ENCODE measurements at places on chromosomes 13 and 19. TPM values are rescaled to one million over a fixed set of nuclear protein-coding genes. Genes with fewer than 3 reads are reported as not detected.

DNA sequence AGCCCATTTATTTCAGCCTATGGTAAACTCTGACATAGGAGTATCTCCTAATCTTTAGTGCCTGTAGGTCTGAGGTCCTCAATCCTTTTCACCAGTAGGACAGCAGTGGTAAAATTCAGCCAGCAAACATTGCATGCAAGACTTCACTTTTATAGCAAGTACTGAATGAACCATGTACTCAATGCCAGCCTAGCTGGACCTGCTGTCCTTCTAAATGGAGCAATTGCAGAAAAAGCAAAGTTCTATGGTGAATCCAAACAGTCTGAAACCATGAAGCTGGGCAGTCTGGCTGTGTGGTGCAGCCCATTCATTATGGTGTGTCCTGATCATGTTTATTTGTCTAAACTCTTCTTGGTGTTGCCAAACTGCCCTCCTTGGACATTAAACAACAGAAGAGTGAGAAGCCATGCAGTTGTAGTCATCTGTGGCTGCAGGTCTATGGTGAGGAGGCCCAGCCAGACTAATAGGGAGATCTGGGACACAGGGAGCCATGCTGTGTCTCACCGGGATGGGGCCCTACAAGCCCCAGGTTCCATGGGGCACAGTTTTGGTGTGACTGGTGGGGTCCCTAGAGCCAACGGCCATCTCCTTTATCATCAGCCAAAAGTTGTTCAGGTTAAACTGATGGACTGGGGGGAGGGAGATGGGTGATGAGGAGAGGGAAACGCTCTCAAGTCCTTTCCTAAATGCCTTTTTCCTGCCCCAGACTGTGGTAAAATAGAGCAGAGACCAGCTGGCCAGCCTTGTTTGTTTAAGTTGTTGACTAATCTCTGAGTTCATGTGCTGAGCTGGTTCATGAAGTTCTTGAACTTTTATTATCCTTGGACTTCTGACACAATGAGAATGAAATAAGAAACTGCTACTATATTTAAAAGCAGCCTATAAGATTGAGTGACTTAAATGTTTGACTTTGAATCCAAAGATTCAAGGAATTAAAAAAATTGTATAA, 20.6 kb upstream of the TNFSF11 start:
- peak; percentile 94 for DNase-seq

- DNase-seq: no peak
Measured at GRCh38 chr13:45362939-45363338, 22.0 kb upstream of the TPT1 start.

DNA sequence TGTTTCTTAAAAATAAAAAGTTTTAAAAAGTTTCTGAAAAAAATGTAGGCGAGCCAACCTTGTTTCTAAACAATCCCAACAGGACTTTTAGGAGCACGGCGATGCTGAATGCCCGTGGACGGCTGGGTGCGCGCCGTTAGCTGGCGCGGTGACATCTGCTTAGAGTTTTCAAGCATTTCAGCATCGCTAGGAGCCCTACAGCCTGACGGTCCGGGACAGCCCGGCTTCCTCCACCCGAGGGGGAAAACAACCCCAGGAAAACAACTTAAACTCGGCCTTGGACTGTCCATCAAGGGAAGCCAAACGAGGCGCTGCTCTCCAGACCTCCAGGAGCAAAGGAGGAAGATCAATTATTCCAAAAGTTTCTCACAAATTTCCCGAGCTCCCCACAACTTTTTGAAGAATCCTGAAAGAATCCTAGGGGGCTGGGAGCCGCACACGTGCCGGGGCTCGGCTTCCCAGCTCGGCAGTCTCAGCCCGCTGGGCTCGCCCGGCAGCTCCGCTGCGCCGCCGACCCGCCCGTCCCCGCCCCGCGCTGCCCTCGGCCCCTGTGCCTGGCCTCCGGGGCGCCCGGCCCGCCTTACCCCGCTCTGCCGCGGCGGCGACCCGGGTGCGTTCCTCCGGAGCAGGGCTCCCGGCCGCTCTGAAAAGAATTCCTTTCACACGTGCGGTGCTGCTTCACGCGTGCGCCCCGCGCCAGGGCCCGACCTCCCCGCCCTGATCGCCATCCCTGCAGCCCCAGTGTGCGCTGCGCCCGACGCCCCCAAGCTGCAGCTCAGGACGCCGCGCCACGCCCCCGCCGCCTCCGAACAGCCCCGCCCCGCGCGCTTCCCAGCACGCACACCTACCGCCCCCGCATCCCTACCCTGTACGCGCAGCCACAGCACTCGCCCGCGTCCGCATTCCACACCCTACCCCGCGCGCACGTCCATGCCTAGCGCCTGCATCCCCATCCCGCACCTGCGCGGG, at the start of gene GJA3:
TSS of gene GJA3 (minus strand) at position 747 of the 969 bp plus-strand sequence. CDS start 17,764 bp downstream, outside the sequence.
- DNase-seq: peak; percentile 44

Gene RFXAP
- 4.6 TPM for polyA plus RNA-seq

Gene TEAD2
- 22.0 TPM for polyA plus RNA-seq

GRCh38 chr19:14305706-14306105, 75.5 kb upstream of the ADGRE5 start:
- DNase-seq: no peak

GRCh38 chr13:68358294-68358705, 1128.2 kb upstream of the PCDH9 start:
- DNase-seq: peak; percentile 10

Gene IGSF23
- polyA plus RNA-seq: 1.3 TPM

Gene ZIC5
- polyA plus RNA-seq: not detected

DNA sequence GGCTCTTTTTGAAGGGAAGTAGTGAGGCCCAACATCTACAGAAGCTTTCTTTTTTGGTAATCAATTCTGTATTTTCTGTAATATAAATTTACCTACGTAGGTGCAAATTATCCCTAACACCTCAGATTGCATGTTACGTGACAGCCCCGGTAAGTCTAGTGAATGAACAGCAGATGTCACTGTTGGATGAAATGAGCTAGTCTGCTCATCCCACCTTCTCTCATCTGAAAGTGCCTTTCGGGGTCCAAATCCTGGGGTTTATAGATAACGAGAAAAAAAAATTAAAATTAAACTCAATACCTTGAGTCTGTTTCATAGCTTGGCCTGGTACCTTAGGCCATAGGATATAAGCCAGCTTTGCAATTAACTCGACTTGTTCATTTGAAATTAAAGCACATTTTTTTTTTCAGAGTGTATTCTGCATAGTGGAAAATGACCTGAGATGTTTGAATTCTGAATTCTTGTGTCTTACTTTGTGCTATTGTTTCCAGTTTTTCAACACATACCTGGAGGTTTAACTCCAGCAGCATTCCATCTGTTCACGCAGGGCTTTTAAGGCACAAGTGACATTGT, 548.2 kb downstream of the GPC5 start:
- peak; percentile 54 for DNase-seq

Gene LILRB1
- polyA plus RNA-seq: not detected

Gene PRR19
- polyA plus RNA-seq: 0.39 TPM

DNA sequence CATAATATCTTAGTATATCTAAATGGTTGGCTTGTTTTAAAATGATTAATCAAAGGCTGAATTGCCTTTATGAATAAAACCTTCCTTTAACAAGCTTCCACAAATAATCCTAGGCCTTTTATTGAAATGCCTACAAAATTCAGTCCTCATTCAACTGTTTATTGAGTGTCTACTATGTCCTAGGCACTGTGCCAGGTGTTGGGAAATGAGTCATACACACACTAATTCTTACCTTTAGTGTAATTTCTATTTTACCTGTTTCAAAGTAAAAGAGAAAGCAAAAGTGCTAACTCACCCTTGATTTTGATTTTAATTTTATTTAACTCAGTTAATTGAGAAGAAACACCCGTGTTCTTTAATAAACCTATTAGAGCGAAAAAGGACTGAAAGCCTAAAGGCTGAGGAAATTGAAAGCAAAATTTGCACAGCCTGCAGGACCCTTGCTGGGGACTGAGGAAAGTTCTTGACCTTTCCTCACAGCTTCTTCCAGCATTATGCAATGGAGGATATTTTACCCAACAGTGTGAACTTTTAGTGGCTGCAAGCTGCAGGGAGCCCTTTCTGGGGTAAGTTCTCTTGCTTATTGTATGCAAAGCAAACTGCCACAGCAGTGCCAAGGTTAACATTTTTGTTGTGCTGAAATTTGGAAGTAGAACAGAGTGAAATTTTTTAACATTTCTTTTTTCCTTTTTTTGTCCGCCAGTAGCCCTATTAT, 83.1 kb downstream of the B3GLCT start:
- DNase-seq: no peak

Gene SIGLECL1
- polyA plus RNA-seq: not detected

DNA sequence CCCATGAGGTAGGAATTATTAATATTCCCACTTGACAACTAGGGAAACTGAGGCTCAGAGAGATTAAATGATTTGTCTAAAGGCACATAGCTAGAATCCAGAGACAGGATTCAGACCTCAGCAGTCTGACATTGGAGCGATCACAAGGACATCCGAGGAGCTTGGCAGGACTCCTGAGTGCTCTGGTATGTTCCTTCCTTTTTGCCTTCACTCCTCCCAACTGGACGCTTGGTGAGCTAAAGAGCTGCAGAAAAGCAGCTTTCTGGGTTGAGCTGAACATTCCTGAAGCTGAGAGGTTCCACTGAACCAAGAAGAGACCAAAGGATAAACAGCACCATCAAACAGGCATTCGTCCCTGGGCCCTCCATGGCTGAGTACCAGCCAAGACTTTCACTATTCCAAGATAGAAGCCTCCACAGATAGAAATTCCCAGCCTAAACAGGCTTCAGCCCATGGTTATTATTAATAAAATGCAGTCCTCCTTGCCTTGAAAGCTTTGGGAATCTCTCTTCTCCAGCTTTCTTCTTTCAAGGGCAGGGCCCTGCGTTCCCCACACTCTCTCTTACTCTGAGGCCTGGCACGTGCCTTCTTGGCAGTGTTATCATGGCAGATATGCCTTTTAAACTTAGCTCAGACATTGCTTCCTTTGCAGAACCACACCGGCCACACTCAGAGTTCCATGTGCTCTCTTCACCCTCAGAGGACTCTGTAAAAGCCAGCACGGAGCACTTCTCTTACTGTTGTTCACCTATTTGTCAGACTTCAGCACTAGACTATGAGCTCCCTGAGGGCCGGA, 97.1 kb downstream of the CYSLTR2 start:
- DNase-seq: peak; percentile 63

DNA sequence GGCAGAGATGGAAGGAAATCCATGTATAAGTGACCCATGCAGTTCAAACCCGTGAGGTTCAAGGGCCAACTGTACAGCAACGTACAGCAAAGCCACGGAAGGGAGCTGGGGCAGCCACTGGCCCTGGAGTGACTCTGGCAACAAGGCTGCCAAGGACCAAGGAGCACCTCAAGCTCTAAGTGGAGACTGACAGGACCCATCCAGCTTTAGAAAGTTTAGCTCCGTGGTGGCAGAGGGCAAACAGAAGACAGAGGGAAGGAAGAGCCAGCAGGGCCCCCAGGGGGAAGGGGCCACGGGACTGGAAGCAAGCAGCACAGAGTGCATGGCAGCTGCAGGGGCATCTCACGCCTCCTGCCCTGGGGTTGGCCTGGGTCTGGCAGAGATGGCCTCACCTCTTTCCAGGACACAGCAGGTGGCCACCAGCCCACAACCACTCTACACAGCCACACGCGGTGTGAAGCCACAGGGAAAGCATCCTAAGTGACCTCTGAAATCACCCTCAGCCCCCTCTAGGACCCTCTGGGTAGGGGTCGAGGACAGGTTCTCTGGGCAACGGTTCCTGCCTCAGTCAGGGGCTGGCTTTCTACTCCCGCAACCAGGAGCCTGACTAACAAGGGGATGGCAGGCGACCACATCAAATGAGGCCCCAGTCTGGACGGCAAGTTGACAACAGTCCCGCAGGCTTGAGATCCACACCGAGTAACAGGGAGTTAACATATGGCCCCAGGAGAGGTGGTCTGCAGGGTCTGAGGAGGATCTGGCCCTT, 3.8 kb downstream of the MIER2 start:
- DNase-seq: no peak

DNA sequence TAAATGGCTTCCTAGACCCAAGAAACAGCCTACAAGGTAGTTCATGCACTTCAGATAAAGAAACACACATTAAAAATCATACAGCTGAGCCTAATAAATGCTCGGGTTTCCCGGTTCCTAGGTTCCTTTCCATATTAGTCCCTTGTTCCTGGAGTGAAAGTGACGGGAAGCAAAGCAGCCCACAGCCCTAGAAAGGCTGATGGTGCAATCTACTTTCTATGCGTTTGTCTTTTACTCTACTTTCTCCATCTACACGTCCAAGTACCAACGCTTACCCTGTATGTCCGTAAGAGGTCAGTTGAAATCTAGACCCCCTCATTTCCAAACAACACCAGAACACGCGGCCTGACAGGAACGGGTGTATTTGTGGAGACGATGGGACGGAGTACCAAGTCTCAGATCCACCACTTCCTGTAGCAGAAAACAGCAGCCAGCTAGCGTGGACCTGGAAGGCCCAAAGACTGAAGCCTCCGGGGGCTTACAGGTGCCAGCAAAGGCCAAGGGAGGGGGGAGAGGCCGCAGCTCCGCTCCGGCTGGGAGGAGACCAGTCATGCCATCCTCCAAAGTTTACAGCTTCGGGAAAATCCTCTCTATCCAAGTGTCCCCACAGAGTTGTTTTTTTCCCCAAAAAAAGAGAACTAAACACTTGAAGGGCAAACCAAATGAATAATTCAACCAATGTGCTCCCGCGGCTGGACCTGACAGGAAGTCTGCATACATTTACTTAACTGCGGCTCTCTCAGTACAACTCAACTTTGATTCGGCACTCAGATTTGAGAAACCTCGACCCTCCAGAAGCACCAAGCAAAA, 34.1 kb downstream of the STK24 start:
- DNase-seq: no peak

- DNase-seq: peak; percentile 47
Measured at GRCh38 chr13:103236213-103236612, 170.0 kb upstream of the SLC10A2 start.
